ENCODE measurements at places on chromosomes 6 and 20.
A peak's percentile ranks its signal among the peaks of the same experiment; 100 is the strongest.

DNA sequence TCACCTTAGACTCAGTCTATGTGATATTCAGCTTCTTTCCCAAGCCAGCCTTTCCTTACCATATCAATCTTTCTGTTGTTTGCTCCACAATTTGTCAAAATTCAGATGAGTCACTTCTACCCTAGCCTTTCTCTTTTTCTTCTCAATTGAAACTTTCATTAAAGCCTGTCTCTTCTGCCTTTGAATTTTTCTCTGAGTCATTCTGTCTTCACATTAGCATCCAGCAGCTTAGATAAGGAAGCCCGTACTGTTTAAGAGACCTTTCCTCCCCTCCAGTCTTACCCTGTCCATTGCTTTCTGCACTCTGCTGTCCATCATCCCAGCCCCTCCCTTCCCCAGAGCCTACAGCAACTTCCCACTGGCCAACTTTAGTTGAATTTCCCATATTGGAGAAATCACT, 34.9 kb upstream of the RALGAPA2 start:
- DNase-seq: no peak

DNA sequence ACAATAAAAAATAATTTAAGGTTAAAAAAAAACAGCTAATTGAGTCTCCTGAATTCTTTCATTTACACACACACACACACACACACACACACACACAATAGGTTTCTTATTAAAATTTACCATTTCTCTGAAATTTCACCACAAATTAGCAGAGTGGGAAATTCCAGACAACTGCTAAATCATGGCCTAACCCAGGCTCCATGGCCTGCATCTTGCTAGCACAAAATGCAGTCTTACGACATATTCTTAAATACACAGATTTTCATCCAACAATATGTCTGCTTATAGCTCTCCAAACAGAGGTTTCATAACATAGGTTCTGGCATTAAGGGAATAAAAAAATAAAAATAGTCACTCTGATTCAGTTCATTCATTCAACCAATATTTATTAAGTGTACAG, 46.9 kb downstream of the SOD2 start:
- no peak for DNase-seq

DNA sequence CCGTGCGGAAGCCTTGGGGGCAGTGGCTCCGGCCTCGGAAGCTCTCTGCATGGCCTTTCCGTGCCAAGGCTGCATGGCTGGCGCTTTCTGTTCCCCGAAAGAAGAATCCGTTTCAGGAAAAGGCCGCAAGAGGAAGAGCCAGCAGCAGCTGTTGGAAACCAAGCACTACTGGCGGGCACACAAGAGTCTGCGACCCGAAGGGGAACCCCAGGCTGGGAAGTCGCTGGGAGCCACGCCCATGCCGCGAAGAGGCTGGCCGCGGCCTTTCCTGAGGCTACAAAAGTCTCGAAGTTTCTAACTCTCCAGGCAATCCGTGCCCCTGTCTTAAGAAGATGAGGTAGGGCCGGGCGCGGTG, at the start of gene CGAS:
CGAS (minus strand) TSS at position 191 of the 355 bp plus-strand sequence; CDS start at position 75, 116 bp downstream.
- DNase-seq: no peak

DNA sequence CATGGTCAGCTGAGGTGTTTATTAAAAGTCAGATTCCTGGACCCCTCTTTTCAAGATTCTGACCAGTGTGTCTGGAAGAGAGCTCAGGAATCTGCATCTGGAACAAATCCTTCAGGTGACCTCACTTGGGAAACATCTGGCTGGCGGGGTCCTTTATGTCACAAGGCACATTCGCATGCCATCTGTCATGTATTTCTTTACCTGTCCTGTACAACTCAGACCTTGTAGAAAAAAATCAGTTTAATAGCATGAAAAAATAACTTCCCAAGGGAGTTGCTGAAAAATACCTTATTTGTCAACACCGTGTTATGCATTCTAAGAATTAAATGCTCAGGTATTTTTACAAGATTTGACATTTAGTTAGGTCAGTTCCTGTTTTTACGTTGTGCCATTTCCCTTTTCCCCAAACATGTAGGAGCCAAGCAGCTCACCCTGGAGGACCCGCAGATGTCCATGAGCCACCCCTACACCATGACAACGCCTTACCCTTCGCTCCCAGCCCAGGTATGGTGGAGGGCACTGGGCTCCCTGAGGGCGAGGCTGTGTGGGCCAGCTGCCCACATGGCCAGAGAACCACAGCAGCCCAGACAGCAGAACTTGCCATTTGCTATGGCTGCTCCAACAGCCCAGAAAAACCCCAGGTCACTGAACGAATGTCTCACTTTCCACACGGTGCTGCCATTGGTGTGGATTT, 4.0 kb downstream of the IRF4 start:
- DNase-seq: no peak

DNA sequence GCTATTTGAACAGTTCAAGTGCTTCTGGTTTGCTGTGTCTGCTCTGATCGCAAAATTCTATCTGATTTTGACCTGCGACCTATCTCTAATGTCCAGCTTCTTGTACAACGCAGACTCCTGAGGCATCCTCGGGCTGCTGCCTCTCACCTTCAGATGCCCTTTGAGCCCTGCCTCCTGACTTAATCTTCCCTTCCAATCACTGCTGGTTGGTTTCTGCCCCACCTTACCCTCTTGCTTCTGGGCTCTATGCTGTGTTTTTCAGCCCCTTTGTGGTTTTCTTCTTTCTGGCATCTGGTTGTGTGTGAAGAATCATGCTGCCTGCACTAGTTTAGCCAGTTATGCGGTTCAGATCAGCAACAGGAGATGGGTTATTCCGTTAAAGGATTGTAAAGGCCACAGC, 131.2 kb upstream of the THEMIS start:
- no peak for DNase-seq

DNA sequence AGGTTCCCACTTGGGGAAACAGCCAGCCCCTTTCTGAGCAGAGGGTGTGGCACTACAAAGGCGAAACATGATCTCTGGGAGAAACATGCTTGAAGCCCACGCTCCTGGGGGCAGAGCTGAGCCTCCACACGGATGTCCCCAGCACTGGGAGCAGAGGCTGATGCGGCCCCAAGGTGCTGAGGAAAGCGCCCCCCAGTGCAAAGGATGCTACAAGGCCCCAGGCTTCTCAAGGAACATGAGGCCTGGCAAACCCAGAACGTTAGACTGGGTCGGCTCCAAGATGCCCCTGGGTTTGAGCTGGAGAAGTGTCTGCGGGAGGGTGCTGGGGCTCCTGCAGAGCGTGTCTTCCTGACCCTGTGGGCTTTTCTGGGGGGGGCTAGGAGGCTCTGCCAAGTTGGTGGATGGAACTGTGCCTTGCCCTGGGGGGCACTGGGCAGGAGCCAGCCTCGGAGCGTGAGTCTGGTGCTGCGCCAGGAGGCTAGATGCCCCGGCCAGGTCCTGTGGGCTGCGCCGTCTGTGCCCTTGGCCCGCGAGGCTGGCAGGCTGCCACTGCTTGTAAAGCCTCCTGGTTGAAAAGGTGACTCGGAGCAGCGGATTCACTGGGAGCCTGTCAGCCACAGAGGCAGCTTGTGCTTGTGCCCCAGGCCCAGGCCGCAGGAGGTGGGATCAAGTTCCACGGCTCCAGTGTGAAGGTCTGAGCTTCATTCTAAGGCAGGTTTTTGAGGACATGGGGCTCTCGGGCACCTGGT, 8.1 kb downstream of the SYNJ2 start:
- no peak for DNase-seq

- DNase-seq: no peak
Measured at GRCh38 chr6:19354181-19354580, 483.0 kb upstream of the ID4 start.

- DNase-seq: no peak
Measured at GRCh38 chr20:37501940-37502339, 19.1 kb upstream of the NNAT start.

GRCh38 chr6:134510920-134511319, 193.0 kb upstream of the SGK1 start:
- no peak for DNase-seq

DNA sequence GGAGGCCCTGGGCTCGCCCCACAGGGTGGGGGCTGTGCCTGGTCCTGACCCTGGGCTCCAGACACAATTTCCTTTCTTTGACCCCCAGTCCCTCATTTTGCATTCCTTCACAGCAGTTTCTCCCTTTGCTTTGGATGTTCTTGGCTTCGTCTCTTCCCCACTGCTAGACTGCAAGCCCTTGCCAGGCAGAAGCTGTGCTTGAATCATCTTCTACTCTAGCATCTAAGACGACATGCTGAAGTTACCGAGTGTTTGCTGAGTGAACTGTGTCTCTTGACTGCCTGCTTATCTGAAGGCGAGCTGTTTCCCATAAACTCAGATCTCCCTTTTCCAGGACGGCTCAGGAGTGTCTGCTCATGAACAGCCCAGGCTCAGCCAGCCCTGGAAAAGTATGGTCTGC, 14.3 kb upstream of the SYNDIG1 start:
- no peak for DNase-seq

DNA sequence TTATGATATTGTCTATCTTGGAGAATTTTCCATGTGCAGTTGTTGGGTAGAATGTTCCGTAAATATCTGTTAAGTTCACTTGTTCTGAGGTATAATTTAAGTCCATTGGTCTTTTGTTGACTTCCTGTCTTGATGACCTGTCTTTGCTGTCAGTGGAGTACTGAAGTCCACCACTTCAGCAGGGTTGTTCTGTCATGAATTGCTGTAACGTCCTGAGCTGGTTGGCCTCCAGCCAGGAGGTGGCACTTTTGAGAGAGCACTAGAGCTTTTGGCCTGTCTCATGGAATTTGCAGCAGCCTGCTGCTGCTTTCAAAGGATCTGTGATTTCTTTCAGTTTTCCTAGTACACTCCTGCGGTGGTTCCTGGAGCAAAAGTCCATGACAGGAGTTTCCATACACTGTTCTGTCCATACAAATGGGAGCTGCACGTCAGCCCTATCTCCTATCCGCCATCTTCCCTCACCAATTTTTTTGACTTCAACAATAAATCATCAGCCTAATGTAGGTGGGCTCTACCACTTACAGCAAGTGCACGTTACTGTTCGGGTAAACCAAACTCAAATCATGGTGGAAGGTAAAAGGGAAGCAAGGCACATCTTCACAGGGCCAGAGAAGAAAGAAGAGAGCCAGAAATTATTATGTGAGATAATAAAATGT, 46.9 kb upstream of the TRERF1 start:
- DNase-seq: no peak

DNA sequence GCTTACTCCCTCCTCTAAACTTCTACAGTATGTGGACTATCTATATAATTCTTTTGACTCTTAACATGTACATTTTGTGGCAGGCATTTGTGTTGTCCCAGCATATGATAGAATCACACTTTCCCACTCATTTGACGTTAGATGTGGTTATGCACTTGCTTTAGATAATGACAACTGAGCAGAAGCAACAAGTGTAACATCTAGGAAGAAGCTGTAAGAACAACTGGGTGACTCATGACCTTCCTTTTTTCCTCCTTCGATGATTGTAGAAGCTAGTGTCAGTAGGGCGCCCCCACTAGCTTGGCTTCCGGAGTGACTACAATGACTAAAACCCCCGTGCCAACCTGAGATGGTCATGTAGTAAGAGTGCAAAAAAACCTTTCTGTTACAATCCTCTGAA, 74.6 kb upstream of the CEP85L start:
- no peak for DNase-seq

DNA sequence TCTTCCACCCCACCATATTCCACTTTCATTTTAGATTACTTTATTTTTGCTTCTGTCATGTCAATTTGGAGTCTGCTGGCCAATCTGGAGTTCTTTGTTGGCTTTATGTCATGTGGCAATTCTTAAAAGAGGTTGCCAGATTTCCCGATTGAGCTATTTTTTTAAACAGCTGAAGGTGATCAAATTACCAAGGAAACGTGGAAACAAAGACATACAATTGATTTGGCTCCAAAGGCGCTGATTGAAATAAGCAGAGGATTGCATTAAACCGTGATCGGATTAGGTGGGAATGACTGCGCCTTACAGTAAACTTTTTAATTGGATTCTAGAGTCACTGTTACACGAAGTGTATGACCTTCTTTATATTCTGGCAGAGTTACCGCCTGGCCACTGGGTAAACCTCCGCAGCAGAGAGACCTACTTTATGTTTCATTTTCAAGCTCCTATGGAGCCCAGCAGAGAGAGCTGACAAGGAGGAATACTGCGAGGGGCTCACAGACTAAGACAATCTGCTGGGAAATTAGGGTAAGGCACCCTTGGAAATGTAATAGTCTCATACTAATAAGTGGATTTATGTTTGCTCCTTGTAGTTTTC, 37.9 kb downstream of the SIM1 start:
- no peak for DNase-seq

DNA sequence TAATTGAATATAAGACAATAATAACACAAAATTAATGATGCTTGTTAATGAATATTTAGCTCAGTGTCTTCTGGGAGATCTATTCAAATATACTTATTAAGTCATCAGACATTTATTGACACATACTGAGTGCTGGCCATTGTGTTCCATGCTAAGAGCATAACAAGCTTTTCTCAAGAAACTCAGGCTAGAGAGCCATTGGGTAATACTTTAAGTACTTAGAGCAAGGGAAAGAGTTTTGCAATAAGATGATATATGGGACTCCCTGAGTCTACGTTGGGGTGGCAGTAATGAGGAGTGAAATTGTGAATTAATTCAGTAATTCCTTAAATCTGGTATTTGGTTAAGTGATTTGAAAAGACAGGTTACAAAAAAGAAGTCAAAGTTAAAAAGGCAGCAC, 11.1 kb downstream of the TMEM200A start:
- no peak for DNase-seq

DNA sequence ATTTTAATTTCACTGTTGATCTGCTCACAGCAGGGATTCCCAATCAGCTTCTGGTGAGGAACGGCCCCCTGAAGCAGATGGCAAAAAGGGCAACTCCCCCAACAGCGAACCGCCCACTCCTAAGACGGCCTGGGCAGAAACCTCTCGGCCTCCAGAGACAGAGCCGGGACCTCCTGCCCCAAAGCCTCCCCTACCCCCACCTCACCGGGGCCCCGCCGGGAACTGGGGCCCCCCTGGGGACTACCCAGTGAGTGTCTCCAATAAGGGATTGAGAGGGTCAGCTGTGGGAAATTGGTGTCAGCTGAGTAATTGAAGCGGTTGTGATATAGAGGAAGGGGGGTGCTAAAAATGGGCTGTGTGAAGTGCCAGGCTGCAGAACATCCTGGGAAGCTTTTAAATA, 6.4 kb downstream of the PRRC2A start:
- no peak for DNase-seq

DNA sequence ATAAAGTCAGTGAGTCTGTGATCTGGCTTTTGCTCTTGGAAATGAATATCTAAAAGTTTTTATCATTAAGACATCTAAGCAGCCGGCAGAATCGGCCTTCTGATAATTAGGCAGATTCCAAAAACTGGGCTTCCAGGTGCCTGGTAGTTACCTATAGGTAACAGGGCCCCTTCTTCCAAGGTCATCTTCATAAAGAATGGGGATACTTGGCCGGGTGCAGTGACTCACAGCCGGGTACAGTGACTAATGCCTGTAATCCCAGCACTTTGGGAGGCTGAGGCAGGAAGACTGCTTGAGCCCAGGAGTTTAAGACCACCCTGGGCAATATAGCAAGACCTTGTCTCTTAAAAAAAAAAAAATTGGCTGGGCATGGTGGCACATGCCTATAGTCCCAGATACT, 12.9 kb upstream of the RBL1 start:
- DNase-seq: no peak

- DNase-seq: peak; percentile 12
Measured at GRCh38 chr6:24283043-24283985, 74.5 kb downstream of the DCDC2 start.

GRCh38 chr6:79040083-79040482, 38.0 kb downstream of the PHIP start:
- DNase-seq: no peak

GRCh38 chr6:44915111-44915510, 413.0 kb upstream of the RUNX2 start:
- DNase-seq: no peak

- no peak for DNase-seq
Measured at GRCh38 chr6:82397962-82398692, 34.5 kb downstream of the TPBG start.

Data from amygdala (tissue), 56 donors.